ENCODE measurements at places on chromosomes 4 and X.

DNA sequence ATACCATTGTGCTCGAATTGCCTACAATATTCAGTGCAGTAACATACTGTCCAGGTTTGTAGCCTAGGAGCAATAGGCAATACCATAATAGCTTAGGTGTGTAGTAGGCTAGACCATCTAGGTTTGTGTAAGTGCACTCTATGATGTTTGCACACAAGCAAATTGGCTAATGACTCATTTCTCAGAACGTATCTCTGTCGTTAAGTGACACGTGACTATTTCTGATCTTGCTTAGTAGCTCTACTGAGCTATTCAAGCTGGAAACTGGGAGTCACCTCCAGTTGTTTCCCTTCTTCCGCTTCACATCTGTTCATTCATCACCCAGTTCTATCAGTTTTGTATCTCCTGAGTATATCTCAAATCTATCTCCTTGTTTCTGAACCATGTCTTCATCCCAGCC lies 86.1 kb downstream of the HNRNPD start:
- DNase-seq: no peak

- no peak for DNase-seq
Observed at GRCh38 chr4:81667539-81667938, 195.8 kb upstream of the RASGEF1B start.

DNA sequence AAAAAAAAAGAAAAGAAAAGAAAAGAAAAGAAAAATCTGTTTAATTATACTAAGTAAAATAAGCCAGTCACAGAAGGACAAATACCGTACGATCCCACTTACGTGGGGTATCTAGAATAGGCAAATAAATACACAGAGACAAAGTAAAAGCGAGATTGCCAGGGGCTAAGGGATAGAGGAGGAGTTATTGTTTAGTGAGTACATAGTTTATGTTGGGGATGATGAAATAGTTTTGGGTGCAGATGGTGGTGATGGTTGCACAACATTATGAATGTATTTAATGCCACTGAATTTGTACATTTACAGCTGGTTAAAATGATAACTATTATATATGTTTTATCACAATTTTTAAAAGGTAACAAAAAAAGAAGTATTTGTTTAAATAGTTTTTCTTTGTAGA lies 7.1 kb downstream of the CA5B start:
- no peak for DNase-seq

GRCh38 chr4:156991161-156991560 lies 19.6 kb upstream of the PDGFC start:
- DNase-seq: no peak

- DNase-seq: no peak
Observed at GRCh38 chr4:11428231-11428898, at the start of gene HS3ST1. TSS of gene HS3ST1 (minus strand) at chr4:11428894. CDS start at chr4:11400005, 28,889 bp downstream.

- no peak for DNase-seq
Observed at GRCh38 chrX:24037729-24038128, 10.7 kb upstream of the KLHL15 start.

- DNase-seq: no peak
Observed at GRCh38 chr4:16284050-16284449, 57.8 kb upstream of the TAPT1 start.
